ENCODE measurements at places on chromosomes 3 and 15.

- peak; percentile 12 for DNase-seq
Measured at GRCh38 chr15:47718497-47719437, 1.5 kb downstream of the SEMA6D start.

DNA sequence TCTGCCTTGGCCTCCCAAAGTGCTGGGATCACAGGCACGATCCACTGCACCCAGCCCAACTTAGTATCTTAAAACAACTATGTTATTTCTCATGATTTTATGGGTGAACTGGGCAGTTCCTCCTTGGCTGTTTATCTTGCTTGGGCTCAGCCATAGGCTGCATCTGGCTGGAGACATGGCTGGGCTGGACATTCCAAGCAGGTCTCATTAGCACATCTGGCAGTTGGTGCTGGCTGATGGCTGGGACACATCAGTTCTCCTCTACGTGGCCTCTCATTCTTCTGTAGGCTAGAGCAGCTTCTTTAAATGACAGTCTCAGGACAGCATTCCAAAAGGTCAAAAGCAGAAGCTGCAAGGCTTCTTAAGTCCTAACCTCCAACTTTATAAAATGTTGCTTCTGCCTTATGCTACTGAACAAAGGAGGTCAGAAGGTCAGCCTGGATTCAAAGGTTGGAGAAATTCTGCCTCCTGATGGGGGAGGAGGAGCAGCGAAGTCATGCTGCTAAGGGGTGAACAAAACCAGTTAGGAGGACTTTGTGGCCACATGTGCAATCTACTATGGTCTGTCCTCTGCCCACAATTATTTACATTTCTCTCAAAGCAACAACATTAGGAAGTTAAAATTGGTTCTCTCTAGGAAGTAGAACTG, 144.0 kb downstream of the AQP9 start:
- DNase-seq: no peak

DNA sequence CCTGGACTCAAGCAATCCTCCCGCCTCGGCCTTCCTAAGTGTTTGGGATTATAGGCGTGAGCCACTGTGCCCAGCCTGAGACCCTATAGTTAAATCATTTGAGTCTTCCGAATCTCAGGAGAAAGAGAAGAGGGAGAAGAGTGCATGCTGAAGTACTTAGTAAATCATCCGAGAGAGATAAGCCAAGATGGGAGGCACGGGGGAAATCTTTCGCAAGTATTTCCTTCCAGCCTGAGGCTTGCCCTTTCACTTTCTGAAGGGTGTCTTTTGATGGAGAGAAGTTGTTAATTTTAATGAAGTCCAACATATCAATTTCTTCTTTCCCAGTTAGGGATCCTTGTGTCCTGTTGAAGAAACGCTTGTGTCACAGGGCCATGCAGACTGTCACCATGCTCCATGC, 97.1 kb upstream of the SLC6A6 start:
- DNase-seq: no peak

DNA sequence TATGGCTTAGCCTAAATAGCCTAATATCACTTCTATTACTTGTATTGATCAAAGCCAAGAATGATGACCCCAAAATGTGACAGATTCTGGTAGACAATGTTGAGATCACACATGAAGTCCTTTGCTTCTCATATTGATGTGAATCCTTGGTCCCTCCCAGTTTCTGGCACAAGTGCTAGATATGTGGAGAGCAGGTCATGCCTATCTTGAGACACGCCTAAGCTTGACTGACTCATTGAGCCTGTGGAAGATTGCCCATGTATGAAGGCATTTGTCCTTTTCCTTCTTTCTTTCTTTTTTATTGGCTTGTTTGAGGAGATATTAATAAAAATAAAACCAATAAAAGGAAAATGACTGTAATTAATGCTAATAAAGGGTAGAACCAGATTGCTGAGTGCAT, 54.0 kb upstream of the TMEM108 start:
- DNase-seq: no peak

GRCh38 chr3:141070727-141071357, 19.7 kb downstream of the SPSB4 start:
- DNase-seq: no peak

DNA sequence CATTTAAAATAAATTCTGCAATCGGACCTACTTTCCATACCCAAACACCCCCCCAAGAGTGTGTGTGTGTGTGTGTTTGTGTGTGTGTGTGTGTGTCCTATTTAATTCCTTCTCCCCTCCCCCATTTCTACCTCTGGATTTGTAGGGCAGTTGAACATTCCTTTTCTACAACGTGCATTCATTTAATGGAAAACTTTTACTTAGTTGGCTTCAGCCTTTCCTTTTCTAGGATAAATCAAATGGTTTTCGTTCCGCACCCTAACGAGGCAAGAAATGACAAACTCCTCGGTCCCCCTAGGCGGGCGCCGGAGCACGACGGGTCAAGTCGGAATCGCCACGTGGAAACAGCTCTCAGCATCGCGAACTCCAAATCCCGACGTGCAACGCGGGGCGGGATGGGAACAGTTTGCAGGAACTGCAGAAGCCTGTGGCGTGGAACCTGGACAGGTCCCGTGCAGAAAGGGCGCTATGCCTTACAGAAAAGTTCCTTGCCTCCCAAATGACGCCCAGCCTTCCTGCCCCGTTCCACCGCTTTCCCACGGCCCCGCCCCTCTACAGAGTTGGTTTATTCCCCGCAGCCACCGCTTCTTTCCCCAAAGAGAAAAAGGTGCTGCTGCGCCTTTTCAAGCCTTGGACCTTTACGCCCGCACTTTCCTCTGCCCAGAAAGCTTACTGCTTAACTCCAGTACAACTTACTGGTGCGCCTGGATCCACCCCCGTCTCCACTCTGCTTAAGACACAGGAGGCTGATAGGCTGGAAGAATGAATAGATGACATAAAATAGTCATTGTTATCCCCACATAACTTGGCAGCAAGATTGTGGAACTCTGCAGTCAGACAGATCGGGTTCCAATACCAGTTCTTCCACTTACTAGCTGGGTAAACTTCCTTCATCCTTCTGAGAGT, 1.1 kb upstream of the EIF2B5 start:
- DNase-seq: peak; percentile 71

DNA sequence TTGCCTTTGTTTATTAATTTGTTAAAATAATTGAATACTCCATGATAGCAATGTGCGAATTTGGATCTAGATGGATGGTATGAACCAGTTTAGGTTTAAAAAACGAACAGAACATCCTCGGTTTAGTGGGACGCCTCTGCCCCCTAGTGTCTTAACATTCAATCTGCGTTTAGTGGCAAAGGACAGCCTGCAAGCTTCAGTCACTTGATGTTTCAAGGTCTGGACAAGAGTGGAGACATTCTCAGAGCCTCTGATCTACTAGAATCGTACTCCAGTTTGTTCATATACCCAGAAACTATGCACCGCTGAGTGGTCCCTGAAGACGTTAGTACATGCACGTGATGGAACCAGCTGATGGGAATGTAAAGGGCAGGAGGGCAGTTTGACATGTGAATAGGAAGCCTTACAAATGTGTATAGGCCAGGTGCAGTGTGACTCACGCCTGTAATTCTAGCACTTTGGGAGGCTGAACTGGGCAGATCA, 17.8 kb upstream of the ATP13A4 start:
- DNase-seq: peak; percentile 73

GRCh38 chr3:169465417-169465816, 198.1 kb downstream of the MECOM start:
- no peak for DNase-seq

- DNase-seq: no peak
Measured at GRCh38 chr3:145070795-145071194, 1090.2 kb downstream of the PLOD2 start.

DNA sequence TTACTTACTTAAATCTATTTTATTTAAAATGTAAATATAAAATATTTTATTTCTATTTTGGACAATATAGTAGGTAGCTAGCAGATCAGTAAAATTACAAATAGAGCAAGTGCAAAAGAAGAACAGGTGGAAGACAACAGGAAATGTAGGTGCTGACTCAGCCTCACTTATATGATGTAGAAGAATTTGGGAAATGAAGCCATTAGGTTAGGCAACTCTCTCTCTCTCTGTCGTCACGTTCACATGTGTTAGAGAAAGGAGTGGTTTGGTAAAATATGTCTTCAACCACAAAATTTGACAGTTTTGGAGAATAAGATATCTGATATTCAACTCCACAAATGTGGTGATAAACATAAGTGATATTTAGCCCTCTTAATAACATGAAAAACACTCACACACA, 532.5 kb upstream of the KCNMB2 start:
- DNase-seq: no peak

- DNase-seq: no peak
Measured at GRCh38 chr3:107325446-107325845, 51.8 kb upstream of the CCDC54 start.

DNA sequence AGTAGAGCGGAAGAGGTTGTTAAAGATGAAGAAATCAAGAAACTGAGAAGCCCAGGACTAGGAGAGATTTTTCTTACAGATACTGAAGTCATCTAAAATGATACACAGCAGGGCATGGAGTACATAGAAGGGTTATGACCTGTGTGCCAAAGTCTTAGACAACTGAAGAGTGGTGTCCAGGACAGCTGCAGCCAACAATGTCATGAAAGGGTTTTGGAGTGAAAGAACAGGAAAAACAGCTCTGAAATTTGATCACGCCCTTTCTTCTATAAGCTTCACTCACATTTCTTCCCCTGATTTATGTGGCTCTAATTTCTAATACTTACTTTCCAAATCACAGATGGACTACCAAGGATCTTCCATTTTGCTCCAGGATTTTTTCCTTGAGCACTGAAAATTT, 3.0 kb downstream of the CFAP20DC start:
- DNase-seq: no peak

- no peak for DNase-seq
Measured at GRCh38 chr3:8841472-8841871, 72.1 kb upstream of the OXTR start.

DNA sequence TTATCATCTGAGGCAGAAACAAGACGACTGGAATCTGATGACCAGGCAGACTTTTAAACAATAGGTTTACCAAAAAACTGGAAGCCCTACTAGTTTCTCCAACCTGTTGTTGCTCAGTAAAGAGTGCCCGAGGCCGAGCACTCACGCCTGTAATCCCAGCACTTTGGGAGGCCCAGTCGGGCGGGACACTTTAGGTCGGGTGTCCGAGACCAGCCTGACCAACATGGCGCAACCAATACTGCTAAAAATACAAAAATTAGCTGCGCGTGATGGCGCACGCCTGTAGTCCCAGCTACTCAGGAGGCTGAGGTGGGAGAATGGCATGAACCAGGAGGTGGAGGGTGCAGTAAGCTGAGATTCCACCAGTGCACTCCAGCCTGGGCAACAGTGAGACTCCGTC, 1.1 kb upstream of the WDR5B start:
- no peak for DNase-seq

- DNase-seq: no peak
Measured at GRCh38 chr15:45630917-45631691, 3.7 kb upstream of the SQOR start.

DNA sequence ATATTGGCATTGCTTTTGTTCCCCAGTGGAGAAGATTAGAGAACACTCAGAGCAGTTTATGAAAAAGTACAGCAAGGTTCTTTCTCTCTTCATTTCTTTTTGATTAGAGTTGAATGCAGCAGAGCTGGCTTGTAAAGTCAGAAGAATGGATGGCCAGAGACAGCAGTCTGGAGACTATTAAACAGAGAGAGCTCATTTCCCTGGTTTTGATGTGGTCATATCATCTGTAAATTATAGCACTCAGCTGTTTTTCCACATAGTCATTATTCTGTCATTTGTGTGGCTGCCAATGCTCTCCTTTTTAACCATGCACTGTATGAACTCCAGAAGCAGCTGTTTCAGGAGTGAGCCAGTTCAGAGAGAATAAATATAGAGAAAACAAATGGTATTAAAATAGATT, 177.4 kb upstream of the CRBN start:
- DNase-seq: no peak

DNA sequence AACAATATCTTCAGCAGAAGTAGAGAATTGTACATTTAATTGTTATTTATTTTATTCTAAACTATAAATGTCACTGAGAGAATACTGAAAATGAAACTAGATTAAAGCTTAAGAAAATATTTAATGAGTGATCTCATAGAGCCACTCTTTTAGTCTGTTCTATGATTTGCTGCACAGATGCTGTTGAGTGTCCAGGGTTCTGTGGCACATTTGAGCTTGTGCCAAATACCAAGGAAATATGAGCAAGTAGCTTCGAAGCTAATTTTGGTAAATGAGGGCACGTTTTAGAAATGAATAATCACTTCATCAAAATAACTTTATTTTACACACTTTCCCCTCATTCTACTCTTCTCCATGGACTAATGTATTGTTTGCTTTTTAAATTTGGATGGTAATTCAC, 53.6 kb upstream of the THRB start:
- DNase-seq: no peak

DNA sequence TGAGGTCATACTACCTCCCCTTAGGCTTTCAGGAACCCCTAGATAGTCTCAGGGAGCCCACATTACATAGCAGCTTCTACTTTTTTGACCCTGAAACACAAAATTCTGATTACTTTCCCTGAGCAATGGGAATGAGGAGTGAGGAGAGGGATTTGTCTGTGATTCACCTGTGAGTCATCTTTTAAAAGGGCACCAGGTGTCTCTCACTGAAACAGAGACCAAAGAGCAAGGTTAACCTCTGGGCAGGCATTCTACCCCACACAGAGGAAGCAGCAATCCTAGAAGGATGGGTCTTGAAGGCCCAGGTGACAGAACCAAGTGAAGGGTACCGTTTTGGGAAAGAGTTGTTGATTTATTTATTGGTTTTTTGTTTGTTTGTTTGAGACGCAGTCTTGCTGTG, 31.1 kb upstream of the UBE2E2 start:
- no peak for DNase-seq

DNA sequence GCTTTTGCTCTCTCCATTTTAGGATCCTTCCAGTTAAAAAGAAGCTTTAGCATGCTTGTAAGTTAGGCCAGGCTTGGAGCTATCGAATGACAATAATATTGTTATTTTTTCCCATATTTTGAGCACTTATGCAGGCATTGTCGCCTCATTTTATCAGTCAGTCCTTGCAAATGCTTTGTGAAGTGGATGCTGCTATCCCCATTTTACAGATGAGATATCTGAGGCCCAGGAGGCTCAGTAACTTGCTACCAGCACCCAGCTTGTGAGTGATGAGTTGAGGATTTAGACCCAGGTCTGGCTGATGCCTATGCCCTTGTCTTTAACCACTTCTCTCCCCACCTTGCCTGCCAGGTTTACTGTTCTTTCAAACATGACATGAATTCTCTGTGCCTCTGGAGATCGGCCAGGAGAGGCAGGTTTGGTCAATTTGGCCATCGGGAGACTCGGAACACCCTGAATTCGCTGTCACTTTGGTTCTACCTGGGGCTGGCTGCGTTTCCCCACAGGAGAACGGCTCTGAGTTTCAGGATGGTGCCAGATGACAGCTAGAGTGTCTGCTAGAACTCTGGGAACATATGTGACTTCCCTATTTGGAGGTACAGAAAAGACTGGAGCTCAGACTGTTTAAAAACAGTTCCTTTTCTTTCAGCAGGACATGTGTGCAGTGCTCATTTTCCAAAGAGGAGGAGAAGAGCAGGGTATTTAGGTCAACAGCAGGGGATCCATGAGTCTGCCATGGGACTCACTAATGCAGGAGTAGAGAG, 25.5 kb upstream of the ZNF710 start:
- DNase-seq: no peak

All from NCI-H2227 treated with DMSO at 0.1 percent for 48 hours (cell line).